ENCODE measurements at places on chromosomes 4 and X.

DNA sequence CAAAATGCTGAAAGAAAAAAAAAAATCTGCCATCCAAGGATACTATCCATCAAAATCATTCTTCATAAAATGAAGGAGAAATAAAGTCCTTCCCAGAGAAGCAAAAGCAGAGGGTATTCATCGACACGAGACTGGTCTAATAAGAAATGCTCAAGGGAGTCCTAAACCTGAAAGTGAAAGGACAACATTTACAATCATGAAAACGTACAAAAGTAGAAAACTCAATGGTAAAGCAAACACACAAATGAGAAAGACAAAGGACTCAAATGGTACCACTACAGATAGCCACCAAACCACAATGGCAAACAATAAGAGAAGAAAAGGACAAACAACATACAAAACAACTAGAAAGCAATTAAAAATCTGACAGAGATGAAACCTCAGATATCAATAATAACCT is 41.0 kb downstream of the CD99L2 start:
- no peaks in the 10 kb centered on the region for H3K27me3 ChIP-seq
- H3K36me3 ChIP-seq: peaks cover 30% of the 10 kb centered on the region
- H3K4me1 ChIP-seq: peaks cover 6% of the 10 kb centered on the region
- DNase-seq: no peak
- no peak overlapping the region for H3K27ac ChIP-seq

GRCh38 chrX:87808576-87809243 is 291.1 kb downstream of the KLHL4 start:
- H3K4me1 ChIP-seq: no peaks in the 10 kb centered on the region
- no peaks in the 10 kb centered on the region for H3K27me3 ChIP-seq
- no peak overlapping the region for H3K4me3 ChIP-seq
- no peak overlapping the region for H3K27ac ChIP-seq

GRCh38 chr4:48489683-48490011 is 405 bp upstream of the ZAR1 start:
- H3K4me1 ChIP-seq: peaks cover 5% of the 10 kb centered on the region
- no peak for DNase-seq
- peaks cover 54% of the 10 kb centered on the region for H3K27me3 ChIP-seq
- peak overlapping the region; percentile 34 for H3K4me3 ChIP-seq
- H3K36me3 ChIP-seq: peaks cover 2% of the 10 kb centered on the region
- no peak overlapping the region for H3K27ac ChIP-seq

- H3K27me3 ChIP-seq: no peaks in the 10 kb centered on the region
- no peak overlapping the region for H3K27ac ChIP-seq
- DNase-seq: no peak
- H3K4me3 ChIP-seq: no peak overlapping the region
- H3K4me1 ChIP-seq: no peaks in the 10 kb centered on the region
- H3K36me3 ChIP-seq: peaks cover 7% of the 10 kb centered on the region
Observed at GRCh38 chrX:44570522-44570921, 27.9 kb upstream of the FUNDC1 start.

GRCh38 chr4:187550256-187550950 is 445.2 kb upstream of the ZFP42 start:
- H3K36me3 ChIP-seq: no peaks in the 10 kb centered on the region
- H3K27ac ChIP-seq: no peak overlapping the region
- H3K4me1 ChIP-seq: no peaks in the 10 kb centered on the region
- DNase-seq: no peak
- no peak overlapping the region for H3K4me3 ChIP-seq

GRCh38 chr4:125283707-125284279 is 31.0 kb upstream of the FAT4 start:
- no peaks in the 10 kb centered on the region for H3K4me1 ChIP-seq
- H3K36me3 ChIP-seq: no peaks in the 10 kb centered on the region
- DNase-seq: no peak
- no peaks in the 10 kb centered on the region for H3K27me3 ChIP-seq
- H3K4me3 ChIP-seq: no peak overlapping the region

DNA sequence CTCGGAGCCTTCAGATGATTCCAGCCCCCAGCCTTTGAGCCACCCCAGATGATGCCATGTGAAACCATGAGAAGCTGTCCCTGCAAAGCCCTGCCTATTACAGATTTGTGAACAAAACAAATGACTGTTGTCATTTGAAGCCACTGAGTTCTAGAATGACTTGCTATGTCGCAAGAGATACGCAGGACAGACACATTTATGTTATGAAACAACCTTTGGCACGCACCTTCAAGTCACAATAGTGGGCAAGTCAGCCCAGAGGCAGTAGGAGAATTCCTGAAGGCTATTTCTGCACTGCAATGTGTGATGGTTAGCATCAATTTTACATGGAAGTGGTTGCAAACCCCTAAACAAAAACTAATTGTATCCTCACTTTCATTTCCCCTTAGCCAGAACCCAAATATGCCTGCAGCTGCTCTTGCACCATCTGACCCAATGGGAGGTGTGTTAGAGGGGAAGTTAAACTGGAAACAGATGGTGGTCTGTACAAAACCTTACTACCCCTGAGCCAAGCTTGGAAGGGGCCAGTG is 174.4 kb upstream of the ATP6AP2 start:
- no peaks in the 10 kb centered on the region for H3K36me3 ChIP-seq
- no peak for DNase-seq
- no peaks in the 10 kb centered on the region for H3K27me3 ChIP-seq
- no peak overlapping the region for H3K4me3 ChIP-seq
- H3K27ac ChIP-seq: no peak overlapping the region

DNA sequence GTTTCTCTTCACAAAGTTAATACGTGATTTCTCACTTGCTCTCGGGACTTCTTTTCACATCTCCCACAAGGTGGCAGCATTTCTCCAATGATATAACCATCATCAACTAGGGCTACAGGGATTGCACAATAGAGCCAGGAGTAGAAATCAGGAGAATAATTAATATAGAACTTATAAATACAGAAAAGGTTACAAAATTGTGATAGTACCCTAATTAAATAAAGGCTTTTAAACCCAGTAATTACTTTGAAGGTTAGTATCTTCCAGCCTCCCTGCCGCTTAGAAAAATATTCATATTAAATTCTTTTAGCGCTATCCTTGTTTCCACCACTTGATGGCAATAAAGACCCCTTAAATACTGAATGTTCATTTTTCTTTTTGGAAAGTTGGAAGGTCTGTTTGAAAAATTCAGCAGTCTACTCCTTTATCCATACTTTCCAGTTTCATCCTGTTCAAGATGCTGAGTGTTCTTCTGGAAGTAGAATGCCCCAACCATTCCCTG is 65.8 kb downstream of the RASGEF1B start:
- H3K4me3 ChIP-seq: no peak overlapping the region
- peaks cover 2% of the 10 kb centered on the region for H3K4me1 ChIP-seq
- H3K27me3 ChIP-seq: peaks cover 2% of the 10 kb centered on the region
- H3K27ac ChIP-seq: no peak overlapping the region
- no peaks in the 10 kb centered on the region for H3K36me3 ChIP-seq

DNA sequence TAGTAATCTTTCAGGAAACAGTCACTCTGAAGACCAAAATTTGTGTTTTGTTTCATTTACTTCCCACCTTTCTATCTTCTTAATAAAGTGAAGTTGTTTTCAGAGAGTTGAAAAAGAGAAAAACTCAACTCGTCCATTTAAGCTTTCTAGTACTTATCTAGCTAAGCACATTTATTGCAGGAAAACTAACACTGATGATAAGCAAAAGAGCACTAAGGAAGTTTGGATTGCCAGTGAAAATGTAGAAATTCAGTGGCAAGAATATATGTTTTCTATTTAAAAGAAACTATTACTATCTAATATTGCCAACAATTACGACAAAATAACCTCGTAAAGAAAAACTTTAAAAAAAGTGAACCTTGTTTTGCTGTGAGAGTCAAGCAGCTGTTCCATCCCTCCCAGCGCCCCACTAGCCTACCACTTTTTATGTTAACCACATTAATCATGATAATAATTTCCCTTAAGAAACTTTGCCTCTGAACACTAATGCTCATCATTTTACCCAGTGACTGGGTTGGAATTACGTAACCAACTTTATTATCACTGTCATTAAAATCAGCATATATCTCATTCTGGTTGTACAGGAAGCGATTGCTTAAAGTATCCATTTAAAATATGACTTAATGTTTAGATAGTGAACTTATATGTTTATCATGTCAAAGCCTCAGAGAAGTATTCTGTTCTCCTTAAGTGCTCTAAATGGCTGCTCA is 24.8 kb downstream of the SPRY1 start:
- H3K4me3 ChIP-seq: peak overlapping the region; percentile 77
- peak overlapping the region; percentile 93 for H3K27ac ChIP-seq
- H3K36me3 ChIP-seq: peaks cover 8% of the 10 kb centered on the region
- no peak for DNase-seq
- H3K4me1 ChIP-seq: peaks cover 87% of the 10 kb centered on the region

DNA sequence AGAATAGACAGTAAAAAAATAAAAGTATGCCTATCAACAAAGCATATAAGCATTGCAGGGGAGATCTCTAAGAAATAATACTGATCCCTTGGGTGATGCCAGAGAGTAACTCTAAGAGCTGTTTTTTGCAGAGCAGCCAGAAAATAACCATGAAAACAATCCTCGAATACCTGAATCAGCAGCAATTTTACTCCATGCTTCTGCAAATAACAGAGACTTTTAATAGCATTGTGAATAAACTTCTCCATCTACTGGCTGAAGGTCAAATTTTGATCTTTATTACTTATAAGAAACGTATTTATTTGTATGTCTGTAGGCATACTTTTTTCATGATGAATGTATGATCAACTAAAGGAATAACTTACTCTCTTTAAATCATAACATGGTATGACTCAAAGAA is 334.5 kb downstream of the GALNTL6 start:
- no peak overlapping the region for H3K27ac ChIP-seq
- no peak overlapping the region for H3K4me3 ChIP-seq
- H3K36me3 ChIP-seq: no peaks in the 10 kb centered on the region
- no peak for DNase-seq

DNA sequence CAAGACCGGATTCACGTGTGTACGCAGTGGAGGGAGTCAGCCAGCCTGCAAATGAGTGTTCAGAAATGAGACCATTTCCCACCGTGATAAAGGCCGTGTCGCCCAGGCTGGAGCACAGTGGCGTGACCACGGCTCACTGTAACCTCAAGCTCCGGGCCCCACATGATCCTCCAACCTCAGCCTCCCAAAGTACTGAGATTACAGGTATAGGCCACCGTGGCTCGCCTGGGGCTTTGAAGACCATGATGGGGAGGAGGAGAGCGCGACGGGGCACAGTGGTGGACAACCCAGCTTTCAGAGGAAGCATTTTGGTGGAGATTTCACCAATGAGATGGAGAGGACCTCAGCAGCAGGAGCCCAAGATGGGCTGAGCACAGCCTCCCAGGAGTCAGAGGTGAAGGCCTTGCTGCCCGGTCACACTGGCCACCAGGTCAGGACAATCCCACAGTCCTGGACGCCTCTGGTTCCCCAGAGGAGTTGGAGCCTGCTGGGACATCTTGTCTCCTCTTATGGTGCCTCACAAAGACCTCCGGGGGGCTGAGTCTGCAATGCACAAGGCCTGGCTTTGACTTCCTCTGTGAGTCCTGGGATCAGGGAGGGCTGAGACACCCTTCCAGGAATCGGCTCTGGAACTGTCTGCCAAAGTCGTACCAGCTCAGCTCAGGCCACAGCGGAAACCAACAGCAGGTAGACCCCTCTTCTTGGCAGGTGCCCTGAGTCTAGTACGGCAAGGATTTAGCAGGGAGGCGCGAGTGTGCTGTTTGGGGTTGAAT is 22.4 kb upstream of the MXD4 start:
- H3K4me3 ChIP-seq: no peak overlapping the region
- H3K4me1 ChIP-seq: peaks cover 29% of the 10 kb centered on the region
- no peak for DNase-seq
- H3K27me3 ChIP-seq: no peaks in the 10 kb centered on the region

DNA sequence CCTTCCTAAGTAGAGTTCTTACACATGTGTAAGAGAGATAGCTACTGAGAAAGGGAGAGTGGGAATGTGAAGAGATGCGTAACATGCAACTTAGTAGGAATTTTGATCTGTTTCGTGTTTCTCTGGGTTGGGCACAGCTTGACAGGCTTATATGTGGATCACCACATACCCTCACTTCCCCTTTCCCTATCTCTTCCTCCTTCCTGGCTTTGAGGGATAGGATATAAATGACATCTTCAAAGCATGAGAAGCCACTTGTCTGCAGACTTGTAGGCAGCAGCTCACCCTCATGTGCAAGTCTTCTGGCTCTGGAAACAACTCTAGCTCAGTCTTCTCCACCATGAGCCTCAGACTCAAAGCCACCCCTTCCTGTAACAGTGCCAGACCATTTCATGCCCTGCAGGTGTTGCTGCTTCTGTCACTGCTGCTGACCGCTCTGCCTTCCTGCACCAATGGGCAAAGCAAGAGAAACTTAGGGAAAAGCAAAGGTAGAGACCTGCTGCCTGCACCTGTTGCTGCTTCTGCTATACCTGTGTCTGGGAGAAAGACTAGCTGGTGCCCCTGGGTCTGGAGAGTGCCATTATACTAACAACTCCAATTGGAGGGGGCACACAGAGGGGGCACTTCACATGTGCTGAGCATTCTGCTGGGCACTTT is 5.4 kb upstream of the PF4V1 start:
- no peak overlapping the region for H3K27ac ChIP-seq
- no peaks in the 10 kb centered on the region for H3K4me1 ChIP-seq
- H3K4me3 ChIP-seq: no peak overlapping the region
- no peak for DNase-seq

GRCh38 chr4:2332976-2333319 is 71.0 kb upstream of the MXD4 start:
- H3K27me3 ChIP-seq: no peaks in the 10 kb centered on the region
- DNase-seq: no peak
- H3K4me1 ChIP-seq: no peaks in the 10 kb centered on the region

DNA sequence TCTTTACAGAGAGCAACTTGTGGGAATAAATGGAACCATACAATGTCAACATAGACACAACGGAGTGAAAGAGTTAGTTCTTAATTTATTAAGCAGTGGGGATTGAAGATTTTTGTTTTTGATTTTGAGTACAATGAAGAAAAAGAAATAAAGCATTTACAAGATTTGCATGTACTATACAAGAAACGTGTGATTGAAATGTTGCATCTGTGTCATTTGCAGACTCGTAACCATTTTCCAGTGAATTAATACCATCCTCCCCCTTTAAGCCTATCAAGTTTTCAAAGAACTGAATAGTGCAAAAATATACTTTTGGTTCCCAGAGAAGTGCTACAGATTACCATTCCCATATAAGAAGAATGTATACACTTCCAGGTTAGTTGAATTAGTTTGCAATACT is 8.6 kb upstream of the KDR start:
- H3K4me3 ChIP-seq: no peak overlapping the region
- H3K36me3 ChIP-seq: no peaks in the 10 kb centered on the region
- peaks cover 14% of the 10 kb centered on the region for H3K27me3 ChIP-seq

Measured in activated naive CD8-positive, alpha-beta T cell treated with anti-CD3 and anti-CD28 coated beads, Interleukin-2, amount 50 U/mL, for 24 hours (primary cell).